ENCODE measurements at places on chromosomes 13 and 19. TPM values are rescaled to one million over a fixed set of nuclear protein-coding genes. Genes with fewer than 3 reads are reported as not detected.

The KIR2DL4 gene
- 0.39 TPM for total RNA-seq

The GPC6 gene
- total RNA-seq = 6.8 TPM

The KRTDAP gene
- total RNA-seq = not detected

The ZNF805 gene
- 21.3 TPM for total RNA-seq

The C1QTNF9 gene
- 0.26 TPM for total RNA-seq
